ENCODE measurements at places on chromosomes 6 and 20.

DNA sequence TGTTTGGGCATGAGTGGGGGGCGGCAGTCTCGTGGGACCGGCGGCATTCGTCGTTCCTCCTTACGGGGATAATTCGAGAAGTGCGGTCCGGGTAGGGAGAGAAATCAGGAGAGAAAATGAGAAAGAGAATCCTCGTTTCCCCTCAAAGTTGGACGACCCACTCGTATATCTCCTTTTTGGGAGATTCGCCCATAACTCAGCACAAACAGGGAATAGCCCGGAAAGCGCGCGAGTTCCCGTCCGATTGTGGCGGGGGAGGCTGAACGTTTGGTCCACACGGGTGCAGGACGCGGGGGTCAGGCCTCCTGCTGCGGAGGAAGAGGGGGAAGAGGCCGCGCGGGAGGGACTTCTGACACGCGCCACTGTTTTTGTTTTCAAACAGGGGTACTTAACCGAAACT is 42.4 kb downstream of the POPDC3 start:
- H3K36me3 ChIP-seq, result no peaks in the 10 kb centered on the region
- H3K27me3 ChIP-seq, result no peaks in the 10 kb centered on the region
- no peak overlapping the region for H3K27ac ChIP-seq
- peak; percentile 12 for DNase-seq
- H3K4me3 ChIP-seq, result peak overlapping the region; percentile 68

DNA sequence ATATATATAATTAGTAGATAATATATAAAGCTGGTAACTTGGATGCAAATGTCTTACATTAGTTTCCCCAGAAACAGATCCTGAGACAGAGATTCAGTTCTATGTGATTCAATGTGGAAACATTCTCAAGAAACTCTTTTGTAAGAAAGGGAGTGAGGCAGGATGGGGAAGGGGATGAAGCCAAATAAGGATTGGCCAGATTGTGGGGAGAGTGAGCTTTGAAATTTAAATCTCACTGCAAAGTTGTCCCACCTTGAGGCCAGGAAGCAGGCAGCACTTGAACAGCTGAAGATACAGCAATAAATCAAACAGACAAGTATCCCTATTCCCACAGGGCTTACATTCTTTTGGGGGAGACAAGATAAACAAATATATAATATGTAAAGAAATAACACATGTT is 126.3 kb upstream of the HEY2 start:
- DNase-seq, result no peak
- H3K27ac ChIP-seq, result no peak overlapping the region

- peaks cover 8% of the 10 kb centered on the region for H3K4me1 ChIP-seq
- H3K27me3 ChIP-seq, result no peaks in the 10 kb centered on the region
- peak; percentile 80 for DNase-seq
- no peaks in the 10 kb centered on the region for H3K36me3 ChIP-seq
- H3K4me3 ChIP-seq, result peak overlapping the region; percentile 97
Observed at GRCh38 chr6:145813285-145814034, 1.1 kb downstream of the FBXO30 start.

DNA sequence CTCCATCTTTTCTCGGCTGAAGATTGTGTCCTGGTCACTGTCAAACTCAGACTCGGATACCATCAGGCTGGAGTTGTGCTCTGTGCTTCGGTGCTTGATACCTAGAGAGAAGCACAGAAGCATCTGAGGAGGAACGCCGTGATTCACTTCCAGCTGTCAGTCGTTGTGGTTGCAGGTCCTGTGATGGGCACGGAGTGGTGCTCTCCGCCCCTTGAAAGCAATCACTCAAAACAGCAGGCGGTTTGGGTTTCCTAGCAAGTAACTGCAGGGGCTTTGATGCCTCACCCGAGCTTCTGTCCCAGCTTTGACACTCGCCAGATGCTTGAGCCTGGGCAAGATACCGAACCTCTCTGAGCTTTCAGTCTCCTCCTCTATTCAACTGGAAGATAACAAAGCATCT is 52.5 kb downstream of the ALDH5A1 start:
- H3K36me3 ChIP-seq, result no peaks in the 10 kb centered on the region
- H3K27me3 ChIP-seq, result no peaks in the 10 kb centered on the region
- H3K4me3 ChIP-seq, result no peak overlapping the region
- H3K27ac ChIP-seq, result no peak overlapping the region

- no peaks in the 10 kb centered on the region for H3K36me3 ChIP-seq
- DNase-seq, result no peak
- H3K4me1 ChIP-seq, result no peaks in the 10 kb centered on the region
- H3K4me3 ChIP-seq, result no peak overlapping the region
Observed at GRCh38 chr6:137045222-137045789, 541 bp upstream of the IL20RA start.

- H3K27ac ChIP-seq, result no peak overlapping the region
- H3K4me1 ChIP-seq, result no peaks in the 10 kb centered on the region
- H3K4me3 ChIP-seq, result no peak overlapping the region
- no peaks in the 10 kb centered on the region for H3K36me3 ChIP-seq
- DNase-seq, result peak; percentile 44
- H3K27me3 ChIP-seq, result peaks cover 4% of the 10 kb centered on the region
Observed at GRCh38 chr20:19205981-19206396, 6.5 kb upstream of the SLC24A3 start.

DNA sequence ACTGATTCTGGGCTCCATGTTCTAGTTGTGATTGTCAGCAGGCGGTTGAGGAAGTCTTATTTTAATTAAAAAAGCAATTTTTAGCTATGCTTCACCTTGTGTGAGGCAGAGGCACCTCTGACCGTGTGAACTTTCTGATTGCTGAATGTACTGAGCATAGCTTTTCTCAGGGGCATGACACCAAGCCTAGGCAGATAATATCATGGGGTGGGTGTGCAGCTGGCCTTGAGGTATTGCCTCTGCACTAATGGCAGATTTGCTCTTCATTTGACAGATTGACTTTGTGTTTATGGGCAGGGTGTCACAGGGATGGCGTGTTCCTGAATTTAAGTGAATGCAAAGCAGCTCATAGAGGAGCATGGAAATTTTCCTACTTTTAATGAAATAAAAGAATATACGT is 19.6 kb downstream of the CTNNBL1 start:
- H3K27ac ChIP-seq, result no peak overlapping the region
- DNase-seq, result no peak
- no peaks in the 10 kb centered on the region for H3K4me1 ChIP-seq
- no peaks in the 10 kb centered on the region for H3K27me3 ChIP-seq

DNA sequence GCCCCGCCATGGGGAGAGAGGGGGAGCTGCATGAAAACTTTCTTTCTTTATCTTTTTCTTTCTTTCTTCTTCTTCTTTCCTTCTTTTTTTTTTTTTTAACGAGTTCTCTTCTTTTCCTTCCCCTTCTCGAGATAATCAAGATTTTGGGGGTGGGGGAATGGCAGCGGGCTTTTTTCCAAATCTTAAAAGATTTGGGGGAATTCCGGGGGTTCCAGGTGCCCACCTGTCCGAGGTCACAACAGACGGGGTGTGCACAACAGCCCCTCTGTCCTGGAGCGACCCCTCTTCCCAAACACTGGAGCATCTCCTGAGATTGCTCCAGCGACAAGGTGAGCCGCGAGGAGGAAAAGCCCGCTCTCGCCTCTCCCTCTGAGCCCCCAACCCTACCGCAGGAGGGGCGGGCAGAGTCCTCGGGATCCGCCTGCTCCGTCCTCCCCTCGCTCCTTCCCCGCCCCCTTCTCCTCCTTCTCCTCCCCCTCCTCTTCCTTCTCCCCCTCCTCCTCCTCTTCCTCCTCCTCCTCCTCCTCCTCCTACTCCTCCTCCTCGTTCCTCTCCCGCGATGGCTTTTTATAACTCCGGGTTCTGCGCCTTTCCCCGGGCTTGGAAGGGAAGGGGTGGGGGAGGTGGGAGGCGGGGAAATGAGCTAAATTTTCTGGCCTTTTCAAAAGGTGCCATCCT is 689 bp upstream of the KCNB1 start:
- H3K36me3 ChIP-seq, result no peaks in the 10 kb centered on the region
- H3K4me3 ChIP-seq, result no peak overlapping the region
- DNase-seq, result no peak
- H3K27ac ChIP-seq, result no peak overlapping the region

- no peaks in the 10 kb centered on the region for H3K36me3 ChIP-seq
- H3K27ac ChIP-seq, result no peak overlapping the region
- peak; percentile 73 for DNase-seq
- no peaks in the 10 kb centered on the region for H3K4me1 ChIP-seq
- H3K4me3 ChIP-seq, result no peak overlapping the region
- no peaks in the 10 kb centered on the region for H3K27me3 ChIP-seq
Observed at GRCh38 chr20:44217342-44218092, 6.9 kb upstream of the OSER1 start.

DNA sequence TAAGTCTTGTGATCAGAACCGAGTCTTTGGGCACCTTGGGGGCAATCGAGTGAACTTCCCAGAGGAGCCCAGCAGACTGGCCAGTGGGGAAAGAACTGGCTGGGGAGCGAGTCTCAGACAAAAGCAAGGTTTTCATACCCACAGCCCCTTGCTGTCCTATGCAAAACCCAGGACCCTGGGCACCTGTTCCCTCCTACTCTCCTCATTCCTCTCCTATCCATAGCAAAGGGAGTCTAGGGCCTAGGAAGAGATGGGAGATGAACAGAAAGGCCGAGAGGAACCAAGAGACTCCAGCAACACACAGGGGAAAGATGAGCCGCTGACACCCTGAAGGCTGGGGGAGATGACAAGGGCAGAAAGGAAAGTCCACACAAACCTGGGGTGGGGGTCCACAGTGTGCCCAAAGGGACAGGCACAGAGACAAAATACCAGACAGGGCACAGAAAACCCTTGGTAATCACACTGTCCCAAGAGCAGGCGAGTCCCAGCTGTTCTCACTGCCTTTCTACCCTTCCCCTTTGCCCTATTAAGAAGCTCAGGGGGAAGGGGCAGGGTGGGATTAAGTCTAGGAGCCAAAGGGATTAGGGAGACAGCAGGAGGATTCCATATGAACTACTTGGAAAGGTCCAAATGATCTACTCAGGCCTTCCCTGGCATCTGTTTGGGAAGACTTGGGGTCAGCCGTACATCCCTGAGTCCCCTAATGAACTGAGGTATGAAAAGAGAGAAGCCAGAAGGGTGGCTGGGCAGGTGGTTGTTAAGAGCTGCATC is 6.5 kb downstream of the PPP1R18 start:
- peak overlapping the region; percentile 13 for H3K27ac ChIP-seq
- peaks cover 29% of the 10 kb centered on the region for H3K36me3 ChIP-seq
- H3K4me1 ChIP-seq, result peaks cover 10% of the 10 kb centered on the region
- H3K4me3 ChIP-seq, result peak overlapping the region; percentile 95
- DNase-seq, result no peak
- no peaks in the 10 kb centered on the region for H3K27me3 ChIP-seq

Data from fibroblast of lung (primary cell).